Cerebellar nuclear complex (tissue), 1 donor: ENCODE measurements at places on chromosomes 1 and 21.

- no peak for DNase-seq
Measured at GRCh38 chr1:209219791-209220524, 363.6 kb upstream of the CAMK1G start.

DNA sequence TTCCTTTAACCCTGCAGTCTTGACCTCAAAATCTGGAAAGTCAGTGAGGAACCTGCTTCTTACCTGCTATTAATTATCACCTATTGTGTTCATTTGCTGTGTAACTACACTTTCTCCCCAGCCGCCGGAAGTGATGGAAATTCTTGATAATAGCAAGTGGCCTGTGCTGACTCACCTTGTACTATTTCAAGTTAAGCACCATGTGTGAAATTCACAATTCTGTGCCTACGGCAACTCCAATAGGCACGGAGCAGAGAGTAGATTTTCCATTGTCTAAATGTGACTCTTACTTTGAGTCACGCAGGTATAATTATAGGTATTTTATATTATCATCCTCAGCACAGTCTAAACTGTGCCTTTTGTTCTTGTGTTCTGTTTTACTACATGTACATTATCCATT is 466.8 kb downstream of the KIF26B start:
- no peak for DNase-seq

GRCh38 chr1:15181564-15181963 is 28.0 kb downstream of the TMEM51 start:
- DNase-seq = no peak

DNA sequence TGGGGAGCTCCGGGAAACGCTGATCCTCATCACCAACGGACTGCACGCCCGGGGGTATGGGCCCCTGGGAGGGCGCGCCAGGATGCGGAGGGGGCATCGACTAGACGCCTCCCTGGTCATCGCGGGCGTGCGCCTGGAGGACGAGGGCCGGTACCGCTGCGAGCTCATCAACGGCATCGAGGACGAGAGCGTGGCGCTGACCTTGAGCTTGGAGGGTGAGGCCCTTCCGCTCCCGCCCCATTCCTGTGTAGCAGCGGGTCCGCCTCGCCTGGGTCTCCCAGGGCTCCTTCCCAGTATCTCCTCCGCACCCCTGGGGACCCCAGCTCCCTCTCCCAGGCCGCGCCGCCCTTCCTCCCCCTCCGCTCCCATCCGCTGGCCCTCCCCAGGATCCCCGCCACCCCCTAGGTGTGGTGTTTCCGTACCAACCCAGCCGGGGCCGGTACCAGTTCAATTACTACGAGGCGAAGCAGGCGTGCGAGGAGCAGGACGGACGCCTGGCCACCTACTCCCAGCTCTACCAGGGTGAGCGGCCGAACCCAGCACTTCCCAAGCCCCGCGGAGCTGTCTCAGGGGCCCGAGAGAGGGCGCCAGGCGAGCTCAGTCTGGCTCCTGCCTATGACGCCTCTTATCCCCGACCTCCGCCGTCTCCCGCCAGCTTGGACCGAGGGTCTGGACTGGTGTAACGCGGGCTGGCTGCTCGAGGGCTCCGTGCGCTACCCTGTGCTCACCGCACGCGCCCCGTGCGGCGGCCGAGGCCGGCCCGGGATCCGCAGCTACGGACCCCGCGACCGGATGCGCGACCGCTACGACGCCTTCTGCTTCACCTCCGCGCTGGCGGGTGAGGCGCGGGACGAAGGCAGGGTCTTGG is 5.0 kb downstream of the HAPLN2 start:
- no peak for DNase-seq

- DNase-seq = no peak
Measured at GRCh38 chr1:95035536-95035935, 37.2 kb downstream of the ALG14 start.

DNA sequence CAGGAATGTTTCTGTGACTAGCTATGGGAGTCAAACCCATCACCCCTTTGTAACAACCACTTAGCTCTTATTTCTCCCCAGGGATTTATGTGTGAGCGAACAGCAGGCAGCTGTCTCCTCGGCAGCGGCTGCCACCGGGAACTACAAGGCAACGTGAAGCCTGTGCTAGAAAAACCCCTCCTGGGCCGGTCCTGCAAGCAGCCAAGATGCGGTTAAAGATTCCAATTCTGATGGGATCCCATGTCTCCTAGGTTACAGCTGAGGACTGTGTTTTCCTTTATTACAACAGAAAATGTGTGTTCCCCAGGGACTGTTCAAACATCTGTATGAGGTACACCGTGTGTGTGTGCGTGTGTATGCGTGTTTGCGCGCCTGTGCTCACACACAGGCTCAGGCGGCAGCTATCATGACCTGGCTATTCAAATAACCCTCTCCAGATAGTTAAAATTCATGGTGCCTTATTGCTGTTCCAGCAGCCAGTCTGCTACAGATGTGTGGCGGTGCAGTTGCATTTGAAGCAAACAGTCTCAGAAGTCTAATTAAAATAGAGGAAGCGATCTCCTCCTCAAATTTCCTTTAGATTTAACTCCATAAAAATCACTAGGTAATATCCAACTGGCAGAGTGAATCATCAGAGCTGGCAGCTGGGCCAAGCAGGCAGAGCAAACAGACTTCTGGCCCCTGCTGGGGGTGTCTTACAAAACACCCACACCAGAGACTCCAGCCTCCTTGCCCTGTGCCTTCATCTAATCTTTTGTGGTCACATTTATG is 68.0 kb downstream of the LMX1A start:
- no peak for DNase-seq

GRCh38 chr1:178819123-178819522 is 51.8 kb downstream of the ANGPTL1 start:
- no peak for DNase-seq

DNA sequence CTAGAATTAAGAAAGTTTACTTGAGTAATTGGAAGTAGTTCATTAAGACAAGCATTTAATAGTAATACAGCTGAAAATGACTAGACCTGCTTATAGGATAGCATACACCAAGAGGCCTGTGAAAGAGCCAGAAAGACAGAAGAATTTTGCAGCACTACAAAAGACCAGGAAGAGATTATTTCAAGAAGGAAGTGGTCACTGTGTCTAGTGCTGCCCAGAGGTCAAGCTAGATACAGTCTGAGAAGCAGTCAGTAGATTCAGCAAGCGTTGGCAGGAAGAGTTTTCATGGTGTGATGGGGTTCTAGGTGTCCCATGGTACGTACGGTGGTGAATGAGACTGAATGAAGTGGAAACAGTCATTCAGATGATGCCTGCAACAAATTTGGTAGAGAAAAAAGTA is 31.5 kb downstream of the RGS8 start:
- DNase-seq = no peak

GRCh38 chr1:228085287-228085951 is 2.9 kb downstream of the ARF1 start:
- no peak for DNase-seq

DNA sequence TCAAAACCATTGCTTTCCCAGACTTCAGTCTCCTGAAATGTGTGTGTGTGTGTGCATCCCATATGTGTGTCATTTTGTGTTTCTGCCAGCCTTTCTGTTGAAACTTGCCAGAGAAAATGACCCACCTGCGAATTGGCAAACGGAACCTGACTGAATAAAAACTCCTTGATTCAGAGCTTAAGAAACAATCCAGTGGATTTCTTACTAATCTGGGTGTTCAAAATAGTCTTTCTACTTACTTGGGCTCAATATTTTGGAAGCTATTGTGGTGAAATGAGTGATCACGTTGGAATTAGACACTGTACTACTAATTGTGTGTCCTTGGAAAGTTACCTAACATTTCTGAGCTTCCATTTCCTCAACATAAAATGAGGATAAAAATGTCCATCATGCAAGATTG is 138.9 kb upstream of the ERG start:
- no peak for DNase-seq
